Prostate gland (tissue), 2 donors: ENCODE measurements at places on chromosomes 2 and 18.

DNA sequence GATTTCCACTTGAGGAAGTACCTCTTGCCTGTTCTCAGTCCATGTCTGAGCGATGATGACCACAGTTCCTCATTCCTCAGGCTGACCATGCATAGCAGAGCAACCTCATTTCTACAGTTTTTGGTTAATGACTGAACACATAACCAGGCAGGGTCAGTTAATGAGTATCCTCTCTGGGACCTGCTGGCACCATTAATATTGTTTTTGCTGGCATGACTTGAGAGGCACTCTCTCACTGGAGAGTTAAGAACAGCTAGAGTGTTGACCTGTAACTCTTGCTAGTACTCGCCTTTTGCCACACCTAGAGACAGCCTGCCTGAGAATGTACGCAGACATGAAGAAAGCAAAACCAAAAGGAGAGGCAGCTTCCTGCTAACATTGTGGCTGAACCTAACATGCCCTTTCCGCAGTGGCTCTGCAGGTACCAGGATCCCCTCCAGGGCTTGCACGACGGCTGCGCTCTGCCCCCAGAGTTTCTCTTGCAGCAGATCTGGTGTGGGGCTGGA lies 23.9 kb downstream of the PECR start:
- DNase-seq, result no peak

GRCh38 chr2:53536583-53537361 lies 230.8 kb upstream of the CHAC2 start:
- no peak for DNase-seq

DNA sequence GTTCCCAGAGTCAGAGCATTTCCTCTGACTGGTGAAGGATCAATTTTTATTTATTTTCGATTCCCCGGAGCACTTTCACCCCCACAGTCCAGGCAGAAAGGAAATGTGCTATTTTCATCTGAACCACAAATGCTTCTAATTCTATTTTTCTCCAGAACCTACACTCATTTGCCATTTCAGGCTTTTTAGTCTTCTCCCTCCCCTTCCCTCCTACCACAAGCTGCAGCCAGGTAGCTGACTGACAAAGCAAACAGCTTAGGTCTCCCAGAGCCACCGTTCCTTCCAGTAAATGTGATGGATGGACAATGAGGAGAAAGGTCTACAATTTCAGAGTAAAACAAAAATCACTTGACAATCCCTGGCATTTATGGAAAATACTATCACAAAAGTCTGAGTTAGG lies 76.9 kb downstream of the KLF7 start:
- no peak for DNase-seq

GRCh38 chr18:70454704-70455322 lies 166.0 kb downstream of the SOCS6 start:
- peak; percentile 44 for DNase-seq

- DNase-seq, result no peak
These were observed 177.3 kb upstream of the ARL4C start for GRCh38 chr2:234673961-234674759.

GRCh38 chr2:44305882-44306281 lies 30.6 kb downstream of the SLC3A1 start:
- DNase-seq, result no peak

DNA sequence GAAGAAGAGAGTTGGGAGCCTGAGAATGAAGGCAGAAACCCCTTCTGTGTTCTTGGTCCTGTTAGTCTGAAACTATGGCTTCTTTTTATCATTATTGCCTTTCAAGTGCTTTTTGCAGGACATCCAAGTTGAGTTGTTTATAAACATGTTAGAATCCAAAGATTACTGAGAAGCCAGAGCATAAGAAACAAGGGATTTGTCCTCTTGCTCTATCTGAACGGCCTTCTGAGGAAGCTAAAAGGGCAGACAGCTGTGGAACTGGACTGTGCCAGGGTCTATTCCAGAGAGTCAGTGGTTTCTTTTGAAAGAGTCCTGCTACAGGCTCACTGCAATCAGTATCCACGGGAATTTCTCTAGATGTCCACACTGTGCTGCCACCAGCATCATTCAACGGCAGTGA lies 86.6 kb downstream of the ARHGAP28 start:
- no peak for DNase-seq

- no peak for DNase-seq
These were observed 52.0 kb downstream of the FECH start for GRCh38 chr18:57534511-57534909.

DNA sequence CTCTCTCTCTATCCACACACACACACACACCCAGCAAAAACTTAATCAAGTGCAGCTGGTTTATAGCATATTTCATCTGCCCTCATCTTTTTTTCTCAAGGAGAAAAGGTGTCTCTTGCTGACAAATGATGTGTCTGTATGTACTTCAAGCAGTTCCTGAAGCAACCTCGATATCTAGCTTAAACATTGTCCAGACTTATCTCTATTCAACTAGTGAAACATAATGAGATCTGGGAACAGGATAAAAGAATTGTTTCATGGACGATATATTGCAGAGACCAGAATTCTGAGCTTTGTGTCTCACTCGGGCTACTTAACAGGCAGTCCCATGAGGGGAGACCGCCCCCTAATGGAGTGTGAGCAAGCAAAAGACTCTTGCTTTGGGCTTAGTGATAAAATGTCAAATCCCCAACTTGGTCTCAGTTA lies 929.2 kb upstream of the SOX11 start:
- peak; percentile 9 for DNase-seq

GRCh38 chr2:83517727-83518368 lies 941.2 kb downstream of the SUCLG1 start:
- no peak for DNase-seq

DNA sequence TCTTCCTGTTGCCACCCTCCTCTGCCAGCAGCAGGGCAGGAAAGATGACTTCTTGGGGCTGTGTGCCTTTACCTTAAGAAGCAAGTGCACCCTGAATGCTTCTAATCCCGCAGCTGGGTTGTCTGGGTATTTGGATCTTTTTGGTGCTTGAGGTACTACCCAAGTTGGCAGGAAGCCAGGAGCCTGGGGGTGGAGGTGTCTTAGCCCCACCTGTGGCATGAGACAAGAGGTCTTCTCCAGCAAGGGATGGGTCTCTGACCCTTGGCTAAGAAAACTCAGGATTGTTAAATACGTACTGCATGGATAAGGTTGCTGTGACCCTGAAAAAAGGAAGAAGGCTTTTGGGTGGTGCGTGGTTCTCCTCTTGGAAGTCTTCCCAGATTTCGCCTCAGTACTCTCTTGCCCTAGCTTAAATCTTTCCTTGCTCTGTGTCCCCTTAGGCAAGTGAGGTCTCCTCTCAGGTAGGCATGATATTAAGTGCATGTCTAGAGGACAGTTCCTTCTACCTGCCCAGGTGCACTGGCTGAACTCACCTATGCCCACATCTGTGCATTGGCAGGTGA lies 4.3 kb downstream of the HPCAL1 start:
- no peak for DNase-seq

GRCh38 chr18:36582988-36583745 lies 245.6 kb downstream of the TPGS2 start:
- DNase-seq, result no peak

DNA sequence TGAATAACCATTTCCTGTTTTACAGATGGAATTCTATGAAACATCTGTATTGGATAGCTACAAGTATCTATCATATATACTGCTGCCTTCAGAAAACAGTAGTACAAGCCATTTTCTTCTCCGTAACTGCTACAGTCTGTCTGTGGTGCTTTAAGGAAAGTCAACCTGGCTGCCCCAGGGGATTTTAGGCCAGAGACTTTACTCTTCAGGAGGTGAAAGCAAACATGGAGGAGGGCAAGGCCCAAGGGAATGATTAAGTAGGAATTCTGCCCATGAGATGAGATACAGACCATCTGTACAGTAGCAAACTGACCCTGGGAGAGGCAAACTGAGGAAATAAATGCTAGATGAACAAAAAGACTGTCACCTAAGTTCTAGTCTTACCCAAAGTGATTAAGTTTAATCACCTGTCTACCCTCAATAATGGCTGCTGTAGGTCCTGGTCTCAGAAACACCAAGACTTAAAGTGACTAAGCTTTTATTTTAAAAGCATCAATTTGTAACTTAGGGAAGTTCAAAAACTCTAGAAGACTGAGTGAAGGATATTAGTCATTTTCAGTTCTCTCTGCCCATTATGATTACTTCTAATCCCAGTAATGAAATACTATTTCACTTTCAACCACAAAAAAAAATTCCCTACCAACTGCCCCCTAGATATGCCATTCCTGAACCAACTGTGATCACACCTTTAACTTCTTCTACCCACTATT lies 14.8 kb downstream of the MBD2 start:
- no peak for DNase-seq

DNA sequence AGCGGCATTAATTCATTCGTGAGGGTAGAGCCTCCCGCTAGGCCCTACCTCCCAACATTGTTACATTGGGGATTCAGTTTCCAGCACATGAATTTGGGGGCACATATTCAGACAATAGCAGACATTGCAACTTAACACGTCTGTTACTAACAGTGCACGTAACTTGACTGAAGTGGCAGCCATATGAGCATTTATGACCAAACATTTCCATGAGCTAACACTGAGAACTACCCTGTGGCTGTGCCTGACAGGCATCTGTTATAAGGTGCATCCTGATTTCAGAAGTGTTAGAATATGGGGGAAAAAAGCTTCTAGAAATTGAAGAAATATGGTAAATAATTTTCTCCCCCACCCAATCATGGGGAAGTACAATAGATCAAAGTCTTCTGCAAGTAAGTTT lies 24.5 kb downstream of the MALT1 start:
- DNase-seq, result no peak

DNA sequence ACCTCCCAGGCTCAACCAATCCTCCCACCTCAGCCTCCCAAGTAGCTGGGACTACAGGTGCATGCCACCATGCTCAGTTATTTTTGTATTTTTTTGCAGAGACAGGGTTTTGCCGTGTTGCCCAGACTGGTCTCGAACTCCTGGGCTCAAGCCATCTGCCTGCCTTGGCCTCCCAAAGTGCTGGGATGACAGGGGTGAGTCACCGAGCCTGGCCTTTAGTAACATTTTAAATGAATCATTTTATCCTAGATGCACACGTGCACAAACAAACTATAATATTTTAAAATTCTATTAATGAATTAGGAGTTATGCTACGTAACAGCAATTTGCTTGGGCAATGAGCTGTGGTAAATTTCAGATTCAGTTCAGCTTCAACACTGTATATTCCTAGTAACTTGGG lies 862.5 kb upstream of the ID2 start:
- no peak for DNase-seq

GRCh38 chr2:222561817-222562645 lies 93.9 kb downstream of the FARSB start:
- DNase-seq, result peak; percentile 27
